ENCODE measurements at places on chromosomes 6 and 20.

- no peak for DNase-seq
Measured at GRCh38 chr20:10370091-10370887, 63.7 kb downstream of the MKKS start.

GRCh38 chr6:15677822-15678221 is 15.0 kb upstream of the DTNBP1 start:
- DNase-seq = no peak

DNA sequence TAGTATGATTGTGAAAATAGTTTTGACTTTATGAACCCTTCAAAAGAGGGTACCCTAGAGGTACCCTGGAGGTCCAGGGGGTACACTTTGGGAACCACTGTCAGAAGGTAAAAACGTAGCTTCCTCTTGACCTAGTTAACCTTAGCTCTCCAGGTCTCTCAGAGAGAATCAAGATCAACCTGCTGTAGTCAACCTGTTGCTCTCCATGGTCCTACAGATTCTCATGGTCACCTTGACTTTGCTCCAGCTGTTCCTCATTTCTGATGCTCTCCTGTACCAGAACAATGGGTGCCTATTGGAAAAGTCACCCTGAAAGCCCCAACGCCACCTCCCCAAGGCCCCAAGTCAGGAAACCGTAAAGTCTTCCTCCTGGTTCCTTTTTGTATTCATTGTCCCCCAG is 294.4 kb upstream of the CDH4 start:
- DNase-seq = no peak

GRCh38 chr6:1135726-1136414 is 176.0 kb upstream of the FOXQ1 start:
- DNase-seq = no peak

DNA sequence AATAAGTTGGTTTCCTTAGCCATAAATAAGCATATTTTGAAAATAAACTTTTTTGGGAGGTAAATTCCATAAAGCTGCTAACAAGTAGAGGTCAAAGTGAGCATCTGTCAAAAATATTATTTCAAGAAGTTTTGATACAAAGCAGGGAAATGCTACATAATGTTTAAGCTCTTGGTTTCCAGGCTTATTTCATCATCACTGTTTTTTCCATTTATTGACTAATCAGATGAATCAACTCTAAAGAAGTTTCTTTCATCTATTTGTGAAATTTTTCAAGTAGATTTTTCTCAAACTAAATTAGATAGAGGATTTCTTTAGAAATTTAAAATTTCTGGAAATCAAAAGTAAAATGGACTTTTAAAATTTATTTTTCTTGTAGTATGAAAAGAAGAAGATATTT is 89.5 kb upstream of the TBX18 start:
- no peak for DNase-seq

- no peak for DNase-seq
Measured at GRCh38 chr6:34393191-34393965, 909 bp upstream of the NUDT3 start.

- no peak for DNase-seq
Measured at GRCh38 chr20:57071954-57072583, 194.4 kb downstream of the BMP7 start.

DNA sequence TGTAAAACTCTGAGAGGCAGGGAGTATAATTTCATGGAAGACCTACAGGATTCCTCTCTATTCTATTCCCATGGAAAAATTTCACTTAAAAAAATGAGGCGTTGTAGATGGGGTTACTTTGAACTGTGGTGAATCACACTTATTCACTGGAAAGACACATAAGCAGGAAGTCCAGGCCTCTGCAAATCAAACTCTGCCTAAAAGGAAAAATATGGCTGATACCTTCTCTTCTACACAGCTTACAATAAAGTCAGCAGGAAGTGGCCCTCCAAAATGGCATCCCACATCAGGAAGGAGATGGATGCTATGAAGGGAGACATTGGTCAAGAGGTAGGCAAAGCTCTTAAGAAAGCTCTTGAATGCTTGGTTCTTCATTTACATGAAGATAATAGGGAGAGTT is 115.9 kb downstream of the FYN start:
- no peak for DNase-seq

DNA sequence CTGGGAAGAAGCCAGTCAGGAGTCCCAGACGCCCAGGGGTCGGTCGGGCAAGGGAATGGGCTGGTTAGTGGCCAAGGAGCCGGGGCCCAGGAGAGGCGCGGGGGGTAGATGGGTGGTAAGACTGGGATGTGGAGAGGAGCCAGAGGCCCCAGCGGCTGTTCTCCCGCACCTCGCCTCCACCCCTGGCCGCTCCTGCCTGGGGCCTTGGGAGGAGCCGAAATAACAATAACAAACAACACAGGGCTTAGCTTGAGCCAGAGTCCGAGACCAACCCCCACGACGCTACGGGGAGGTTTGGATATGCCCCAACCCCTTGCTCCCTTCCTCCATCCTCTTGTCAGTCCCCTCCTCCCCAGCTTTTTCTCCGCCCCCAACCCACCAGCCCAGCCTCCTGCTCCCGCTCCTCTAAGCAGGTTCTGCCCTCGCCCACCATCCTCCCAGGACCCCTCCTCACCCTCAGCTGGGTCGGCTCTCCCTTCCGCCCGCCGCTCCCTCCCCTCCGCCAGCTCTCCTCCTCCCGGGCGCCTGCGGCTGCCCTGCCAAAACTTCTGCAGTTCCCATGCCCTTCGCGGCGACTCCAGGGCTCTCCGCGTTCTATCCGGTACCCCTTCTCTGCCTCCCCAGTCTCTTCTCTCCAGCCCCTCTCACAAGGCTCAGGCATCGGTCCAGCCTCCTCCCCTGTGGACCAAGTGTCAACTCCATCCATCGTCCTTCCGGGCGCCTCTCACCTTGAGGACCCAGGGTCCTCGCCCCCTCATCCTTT is 1.1 kb downstream of the RNF39 start:
- DNase-seq = no peak

DNA sequence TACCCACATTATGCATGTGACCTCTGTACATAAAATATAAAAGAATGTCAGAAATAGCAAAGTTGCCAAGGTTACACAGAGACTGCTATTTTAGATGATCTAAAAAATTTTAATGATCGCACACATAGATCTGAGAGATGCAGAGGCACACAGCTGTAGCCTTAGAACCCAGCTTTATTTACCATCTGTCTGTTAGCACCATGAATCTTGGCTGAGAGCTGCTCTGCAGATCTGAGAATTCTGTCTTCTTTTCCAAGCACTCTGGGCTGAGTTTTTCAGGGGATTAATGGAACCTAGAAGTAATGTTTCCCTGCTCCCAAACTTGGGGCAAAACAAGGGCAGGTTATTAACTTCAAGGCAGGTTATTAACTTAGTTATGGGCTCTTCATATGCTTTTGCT is 248.7 kb upstream of the JAG1 start:
- DNase-seq = no peak

- DNase-seq = no peak
Measured at GRCh38 chr20:24389686-24390085, 79.7 kb upstream of the SYNDIG1 start.

- no peak for DNase-seq
Measured at GRCh38 chr6:94099072-94099471, 679.7 kb upstream of the EPHA7 start.

DNA sequence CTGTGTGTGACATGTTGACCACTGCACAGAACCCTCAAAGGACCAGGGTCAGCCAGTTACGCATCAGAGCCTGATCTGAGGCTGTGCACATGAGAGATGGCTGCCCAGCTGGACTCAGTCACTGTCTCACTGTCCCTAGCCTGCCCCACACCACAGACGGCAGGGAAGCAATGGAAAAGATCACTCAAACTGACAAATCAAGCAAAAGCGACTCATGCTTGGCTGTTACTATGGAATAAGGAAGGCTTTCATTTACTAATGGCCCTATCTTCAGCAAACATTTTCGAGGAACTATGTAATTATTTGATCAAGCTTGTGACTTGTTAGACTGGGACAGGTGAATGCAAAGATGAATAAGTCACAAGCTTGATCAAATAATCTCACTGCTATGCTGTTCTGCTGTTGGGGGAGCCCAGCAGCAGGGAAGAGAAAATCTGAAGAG is 137.0 kb downstream of the SLC23A2 start:
- no peak for DNase-seq

DNA sequence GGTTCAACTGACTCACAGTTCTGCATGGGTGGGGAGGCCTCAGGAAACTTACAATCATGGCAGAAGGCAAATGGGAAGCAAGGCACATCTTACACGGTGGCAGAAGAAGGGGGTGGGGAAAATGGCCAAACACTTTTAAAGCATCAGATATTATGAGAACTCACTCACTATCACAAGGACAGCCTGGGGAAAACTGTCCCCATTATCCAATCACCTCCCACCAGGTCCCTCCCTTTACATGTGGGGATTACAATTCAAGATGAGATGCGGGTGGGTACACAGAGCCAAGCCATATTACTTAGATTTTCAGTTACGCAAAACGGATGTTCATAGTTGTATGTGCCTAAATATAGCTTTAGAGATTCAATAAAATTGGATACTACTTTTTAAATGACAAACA is 25.6 kb downstream of the CYP39A1 start:
- DNase-seq = no peak

DNA sequence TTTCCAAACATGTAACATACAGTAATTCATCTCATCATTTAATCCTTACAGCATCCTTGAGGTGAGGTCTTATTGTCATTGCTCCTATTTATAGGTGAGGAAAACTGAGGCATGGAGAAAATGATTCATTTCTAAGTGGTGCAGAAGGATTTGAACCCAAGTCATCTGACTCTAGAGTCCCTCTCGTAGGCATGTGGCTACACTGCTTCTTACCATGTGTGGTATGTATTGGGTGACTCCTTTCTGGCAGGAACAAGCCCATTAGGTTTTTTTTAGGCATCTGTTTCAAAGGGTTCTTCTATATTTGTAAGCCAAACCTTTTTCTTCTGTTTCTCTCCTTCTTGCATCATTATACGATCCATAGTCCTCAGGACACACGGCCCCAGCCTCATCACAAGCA is 94.8 kb downstream of the PPP1R14C start:
- DNase-seq = no peak

DNA sequence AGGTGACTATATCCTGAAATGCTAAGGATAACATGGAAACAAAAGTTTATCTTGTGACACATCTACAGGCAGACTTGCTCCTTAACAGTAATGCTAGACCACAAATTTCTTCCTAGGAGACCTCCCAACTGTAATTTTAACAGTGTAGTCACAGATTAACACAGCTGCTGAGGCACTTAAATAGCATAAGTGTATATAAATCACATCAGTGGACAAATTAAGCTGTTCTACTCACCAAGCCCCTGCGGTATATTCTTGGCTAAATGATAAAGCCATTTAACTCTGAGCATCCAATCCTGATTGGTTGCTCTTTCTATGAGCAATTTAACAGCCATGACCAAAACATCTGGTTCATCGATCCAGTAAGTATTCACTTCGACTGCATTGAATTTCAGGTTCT is 73.3 kb upstream of the LYRM2 start:
- no peak for DNase-seq

- no peak for DNase-seq
Measured at GRCh38 chr6:153568628-153569027, 437.5 kb upstream of the RGS17 start.

GRCh38 chr6:156727715-156728385 is 49.3 kb upstream of the ARID1B start:
- DNase-seq = no peak

DNA sequence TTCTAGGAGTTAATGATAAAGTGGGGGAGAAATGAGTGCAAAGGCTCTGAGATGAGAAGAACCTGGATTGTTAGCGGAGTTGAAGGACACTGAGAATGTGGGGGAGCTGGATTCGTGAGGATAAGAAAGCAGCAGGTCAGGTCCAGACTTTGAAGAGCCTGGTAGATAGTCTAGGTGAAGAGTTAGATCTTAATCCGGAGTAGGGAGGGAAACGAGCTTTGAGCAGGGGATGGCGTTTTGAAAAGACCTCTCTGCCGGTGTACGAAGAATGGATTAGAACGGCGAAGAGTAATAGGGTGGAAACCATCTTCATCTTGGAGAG is 487 bp upstream of the PHF20 start:
- DNase-seq = no peak

- no peak for DNase-seq
Measured at GRCh38 chr6:72414657-72415056, 207.2 kb upstream of the KCNQ5 start.

GRCh38 chr6:142914369-142914768 is 30.6 kb downstream of the HIVEP2 start:
- DNase-seq = no peak

DNA sequence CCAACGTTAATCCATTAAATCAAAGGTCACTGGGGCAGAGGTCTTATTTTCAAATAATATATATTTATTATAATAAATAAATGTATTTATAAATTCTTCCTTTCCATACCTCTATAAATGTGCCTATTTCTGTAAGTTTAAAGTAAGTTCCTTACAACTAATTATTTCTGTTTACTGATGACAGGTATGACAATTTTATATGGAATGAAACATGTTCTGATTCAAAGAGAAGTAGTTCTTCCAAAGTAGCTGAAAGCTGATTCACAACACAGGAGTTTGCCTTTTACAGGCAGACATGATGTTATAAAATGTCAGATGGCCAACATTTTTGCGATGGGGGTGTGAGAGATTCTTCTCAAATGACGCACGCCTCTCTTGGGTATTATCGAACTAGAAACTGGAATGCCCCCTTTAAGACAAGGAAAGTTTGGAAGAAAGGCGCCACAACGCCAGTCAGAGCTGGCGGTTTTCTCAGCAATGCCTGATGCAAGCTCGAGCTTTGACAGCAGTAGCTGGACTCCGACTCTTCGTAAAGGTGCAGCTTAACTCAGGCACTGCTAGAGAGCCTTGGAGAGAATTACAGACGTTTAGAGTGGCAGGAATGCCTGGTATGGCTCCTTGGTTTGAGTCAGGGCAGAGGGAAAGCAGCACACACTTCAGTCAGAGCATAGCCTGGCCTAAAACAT is 92.1 kb downstream of the FOXC1 start:
- DNase-seq = no peak

DNA sequence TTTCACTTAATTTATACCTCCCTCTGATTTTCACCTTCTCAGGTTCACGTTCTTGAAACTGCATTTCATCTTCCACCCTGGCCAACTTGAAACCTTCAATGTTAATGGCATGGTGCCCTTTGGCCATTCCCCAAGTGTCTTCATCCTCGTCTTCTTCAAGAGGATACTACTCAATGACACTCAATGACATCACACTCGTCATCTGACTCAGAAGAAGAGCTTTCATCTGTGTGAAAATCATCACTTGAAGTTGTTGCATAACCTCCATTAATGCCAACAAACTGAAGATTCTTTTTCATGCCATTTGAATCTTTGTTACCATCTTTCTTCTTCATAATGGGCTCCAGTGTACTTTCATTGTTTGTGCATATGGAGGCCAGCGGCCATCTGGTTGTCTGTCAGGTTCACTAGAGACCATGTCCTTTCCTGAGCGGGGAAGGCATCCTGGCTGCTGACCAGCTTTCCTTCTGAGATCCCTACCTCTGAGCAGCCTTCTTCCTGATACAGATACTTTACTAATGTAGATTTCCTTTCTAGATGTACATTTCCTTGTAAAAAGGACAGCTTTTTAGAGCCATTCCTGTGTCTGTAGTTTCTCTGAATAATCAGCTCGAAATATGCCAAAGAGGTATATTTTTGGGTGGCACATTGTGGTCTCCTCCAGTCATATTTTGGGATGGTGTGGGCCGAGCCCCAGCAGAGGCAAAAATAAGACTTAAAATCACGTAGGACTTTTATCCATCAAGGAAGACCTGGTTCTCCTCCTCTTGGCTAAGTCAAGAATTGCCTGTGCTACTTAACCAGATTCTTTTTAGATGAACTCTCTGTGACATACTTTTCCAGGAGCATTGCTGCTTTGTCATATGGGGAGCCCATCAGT is 21.3 kb downstream of the TRMT6 start:
- no peak for DNase-seq

- no peak for DNase-seq
Measured at GRCh38 chr20:11521476-11522365, 396.0 kb upstream of the BTBD3 start.

Data from NCI-H345 (cell line).